ENCODE measurements at places on chromosomes 4 and X.
A peak's percentile ranks its signal among the peaks of the same experiment; 100 is the strongest.

DNA sequence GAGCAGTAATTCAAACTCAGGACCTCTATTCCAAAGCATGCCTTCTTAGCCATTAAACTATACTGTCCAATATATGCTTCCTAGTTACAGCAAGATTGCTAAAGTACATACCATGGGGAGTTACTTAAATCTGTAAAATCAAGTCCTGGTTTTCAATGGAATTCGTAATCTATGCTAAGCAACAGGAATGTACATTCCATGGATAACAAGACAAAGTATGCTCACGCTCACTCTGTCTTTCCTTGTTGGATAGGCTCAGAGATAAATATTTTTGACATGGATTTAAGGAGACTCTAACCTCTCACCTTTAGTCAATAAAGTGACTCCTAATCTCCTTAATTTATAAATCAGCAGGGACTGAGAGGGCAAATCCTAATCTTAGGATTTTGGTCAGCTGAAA lies 47.3 kb upstream of the STK26 start:
- DNase-seq: no peak
- H3K27me3 ChIP-seq: no peaks in the 10 kb centered on the region
- no peaks in the 10 kb centered on the region for H3K36me3 ChIP-seq
- no peak overlapping the region for H3K4me3 ChIP-seq
- H3K27ac ChIP-seq: no peak overlapping the region
- H3K4me1 ChIP-seq: no peaks in the 10 kb centered on the region

GRCh38 chrX:15616531-15616930 lies 15.8 kb upstream of the ACE2 start:
- no peak overlapping the region for H3K27ac ChIP-seq
- DNase-seq: no peak
- peaks cover 3% of the 10 kb centered on the region for H3K27me3 ChIP-seq
- H3K4me1 ChIP-seq: no peaks in the 10 kb centered on the region

- H3K4me3 ChIP-seq: no peak overlapping the region
- no peaks in the 10 kb centered on the region for H3K4me1 ChIP-seq
- H3K27ac ChIP-seq: no peak overlapping the region
- peaks cover 4% of the 10 kb centered on the region for H3K27me3 ChIP-seq
- no peak for DNase-seq
These were observed 169.2 kb upstream of the RBPJ start for GRCh38 chr4:26151615-26152014.

DNA sequence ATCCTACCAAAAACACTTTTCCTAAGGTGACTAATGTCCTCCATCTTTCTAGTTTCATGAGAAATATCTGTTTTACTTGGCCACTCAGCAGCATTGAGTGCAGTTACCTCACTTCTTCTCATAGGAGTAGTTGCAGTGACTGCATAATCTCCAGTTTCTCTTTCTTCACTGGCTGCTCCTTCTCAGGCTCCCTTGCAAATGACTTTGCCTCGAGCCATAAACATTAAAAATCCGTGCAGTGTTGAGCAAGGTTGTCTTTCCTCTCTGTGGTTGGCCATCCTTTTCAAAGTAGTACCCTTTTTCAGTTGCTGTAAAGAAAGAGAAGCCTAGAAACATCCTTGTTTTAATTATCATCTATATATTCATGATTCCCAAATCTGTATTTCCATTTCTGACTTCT lies 10.2 kb upstream of the PRKG2 start:
- no peak for DNase-seq
- H3K27ac ChIP-seq: no peak overlapping the region
- no peaks in the 10 kb centered on the region for H3K36me3 ChIP-seq

DNA sequence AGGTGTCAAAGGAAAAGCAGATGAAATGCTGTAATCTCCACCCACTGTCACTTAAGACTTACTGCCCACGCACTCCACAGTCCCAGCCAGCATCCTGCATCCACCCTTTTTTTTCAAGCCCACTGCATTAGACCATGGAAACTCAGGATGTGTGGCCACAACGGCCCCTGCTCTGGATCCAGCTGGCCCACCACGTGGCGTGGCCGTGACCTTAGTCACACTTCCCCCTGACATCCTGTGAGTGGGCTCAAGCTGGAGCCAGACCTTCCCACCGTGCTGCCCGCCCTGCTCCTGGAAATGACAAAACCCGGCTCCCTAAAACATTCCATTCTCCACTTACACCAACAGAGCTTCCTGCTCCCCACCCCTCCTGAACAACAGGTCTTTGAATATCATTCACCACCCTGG lies 588.3 kb upstream of the DIPK2B start:
- no peak overlapping the region for H3K4me3 ChIP-seq
- H3K27ac ChIP-seq: no peak overlapping the region
- no peak for DNase-seq
- peaks cover 53% of the 10 kb centered on the region for H3K4me1 ChIP-seq
- H3K36me3 ChIP-seq: peaks cover 29% of the 10 kb centered on the region

DNA sequence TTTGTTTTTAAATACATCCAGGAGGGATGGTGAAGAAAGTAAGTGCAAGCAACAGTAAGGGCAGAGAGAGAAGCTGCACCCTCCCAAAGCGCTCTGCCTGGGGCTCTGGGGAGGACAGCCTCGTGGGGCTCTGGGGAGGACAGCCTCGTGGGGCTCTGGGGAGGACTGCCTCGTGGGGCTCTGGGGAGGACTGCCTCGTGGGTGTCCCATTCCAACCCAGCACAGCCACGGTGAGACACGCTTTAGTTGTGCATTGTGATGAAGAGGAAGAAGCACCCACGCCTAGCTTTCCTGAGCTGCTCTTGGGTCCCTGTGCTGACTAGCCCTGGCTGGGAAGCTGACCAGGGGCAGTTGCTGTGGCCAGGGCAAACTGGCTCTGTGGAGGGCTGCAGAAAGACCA lies 43.1 kb upstream of the SLC25A4 start:
- no peak overlapping the region for H3K27ac ChIP-seq
- no peaks in the 10 kb centered on the region for H3K36me3 ChIP-seq
- H3K27me3 ChIP-seq: peaks cover 26% of the 10 kb centered on the region

- no peaks in the 10 kb centered on the region for H3K27me3 ChIP-seq
- H3K27ac ChIP-seq: no peak overlapping the region
- no peaks in the 10 kb centered on the region for H3K4me1 ChIP-seq
- no peak overlapping the region for H3K4me3 ChIP-seq
- H3K36me3 ChIP-seq: no peaks in the 10 kb centered on the region
These were observed 509.7 kb downstream of the SMARCA1 start for GRCh38 chrX:129013574-129013973.

GRCh38 chr4:76960014-76960413 lies 10.5 kb downstream of the SEPTIN11 start:
- H3K27ac ChIP-seq: no peak overlapping the region
- DNase-seq: no peak
- peaks cover 15% of the 10 kb centered on the region for H3K27me3 ChIP-seq
- H3K4me3 ChIP-seq: no peak overlapping the region
- H3K36me3 ChIP-seq: peaks cover 2% of the 10 kb centered on the region

- no peaks in the 10 kb centered on the region for H3K4me1 ChIP-seq
- no peak overlapping the region for H3K4me3 ChIP-seq
- H3K27ac ChIP-seq: no peak overlapping the region
- H3K36me3 ChIP-seq: peaks cover 16% of the 10 kb centered on the region
- no peak for DNase-seq
- H3K27me3 ChIP-seq: no peaks in the 10 kb centered on the region
These were observed 127.1 kb downstream of the ATRX start for GRCh38 chrX:77658886-77659285.

DNA sequence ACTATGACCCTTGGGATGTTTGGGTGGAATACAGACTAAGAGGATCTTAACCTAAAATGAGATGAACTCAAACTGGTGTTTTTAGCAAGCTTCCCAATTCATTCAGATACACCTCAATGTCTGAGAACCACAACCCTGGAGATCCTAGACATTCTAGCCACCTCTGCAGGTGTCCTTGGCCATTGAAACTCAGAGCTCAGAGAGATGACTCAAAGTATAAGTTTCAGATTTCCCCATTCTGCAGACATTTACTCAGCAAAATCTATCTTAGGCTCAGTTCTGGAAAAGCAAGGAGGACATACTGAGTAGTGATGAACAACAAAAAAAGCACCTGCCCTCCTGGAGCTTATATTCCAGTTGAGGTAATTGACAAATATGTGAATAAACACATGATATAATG lies 47.8 kb downstream of the COMMD8 start:
- H3K27me3 ChIP-seq: peaks cover 4% of the 10 kb centered on the region
- no peaks in the 10 kb centered on the region for H3K4me1 ChIP-seq
- no peak overlapping the region for H3K4me3 ChIP-seq
- no peak for DNase-seq

DNA sequence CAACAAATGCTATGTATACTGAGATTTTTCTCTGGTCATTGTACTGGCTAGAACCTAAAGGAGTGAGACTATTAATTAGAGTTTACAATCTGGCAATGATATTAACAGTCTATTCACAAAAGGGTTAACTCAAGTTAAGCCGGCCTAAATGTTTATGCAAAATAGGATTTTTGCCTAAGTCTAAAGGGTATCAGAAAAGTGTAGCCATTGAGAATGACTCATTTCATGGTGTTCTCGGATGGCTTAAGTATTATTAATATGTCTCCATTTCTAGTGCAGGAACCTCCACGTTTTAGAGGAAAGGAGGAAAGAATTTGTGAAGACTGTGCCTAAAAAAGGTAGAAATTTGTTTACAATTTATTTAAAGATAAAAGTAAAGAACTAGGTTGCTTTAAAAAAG lies 29.8 kb downstream of the DYNLT3 start:
- H3K27me3 ChIP-seq: no peaks in the 10 kb centered on the region
- no peaks in the 10 kb centered on the region for H3K36me3 ChIP-seq
- no peak overlapping the region for H3K4me3 ChIP-seq
- no peak overlapping the region for H3K27ac ChIP-seq

DNA sequence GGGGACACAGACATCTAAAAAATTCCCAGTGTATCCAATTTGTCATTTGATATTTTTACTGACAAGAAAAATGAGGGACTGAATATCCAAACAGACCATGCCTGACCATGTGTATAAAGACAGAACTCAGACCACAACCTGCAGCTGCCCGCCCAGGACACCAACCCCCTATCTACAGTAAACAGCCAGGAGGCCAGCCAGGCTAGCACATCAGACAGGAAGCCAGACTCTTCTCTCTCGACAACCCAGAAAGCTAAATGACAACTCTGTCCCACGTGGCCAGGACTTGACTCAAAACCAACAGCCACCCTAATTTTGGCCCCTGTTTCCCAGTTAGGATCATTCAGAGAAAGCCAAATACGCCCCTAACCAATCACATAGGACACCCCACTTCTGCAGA lies 15.1 kb downstream of the AFAP1 start:
- no peaks in the 10 kb centered on the region for H3K27me3 ChIP-seq
- no peaks in the 10 kb centered on the region for H3K36me3 ChIP-seq
- DNase-seq: no peak
- peaks cover 2% of the 10 kb centered on the region for H3K4me1 ChIP-seq

GRCh38 chrX:136143711-136144110 lies 3.6 kb upstream of the FHL1 start:
- H3K27ac ChIP-seq: peak overlapping the region; percentile 58
- peak; percentile 22 for DNase-seq
- peaks cover 22% of the 10 kb centered on the region for H3K27me3 ChIP-seq

- no peak overlapping the region for H3K27ac ChIP-seq
- peaks cover 4% of the 10 kb centered on the region for H3K27me3 ChIP-seq
- H3K4me3 ChIP-seq: no peak overlapping the region
- no peaks in the 10 kb centered on the region for H3K36me3 ChIP-seq
- H3K4me1 ChIP-seq: no peaks in the 10 kb centered on the region
- DNase-seq: no peak
These were observed 19.9 kb downstream of the ABCG2 start for GRCh38 chr4:88138561-88138960.

GRCh38 chr4:99071159-99071558 lies 17.4 kb downstream of the ADH5 start:
- no peak for DNase-seq
- no peak overlapping the region for H3K4me3 ChIP-seq
- H3K27ac ChIP-seq: no peak overlapping the region
- H3K27me3 ChIP-seq: no peaks in the 10 kb centered on the region

DNA sequence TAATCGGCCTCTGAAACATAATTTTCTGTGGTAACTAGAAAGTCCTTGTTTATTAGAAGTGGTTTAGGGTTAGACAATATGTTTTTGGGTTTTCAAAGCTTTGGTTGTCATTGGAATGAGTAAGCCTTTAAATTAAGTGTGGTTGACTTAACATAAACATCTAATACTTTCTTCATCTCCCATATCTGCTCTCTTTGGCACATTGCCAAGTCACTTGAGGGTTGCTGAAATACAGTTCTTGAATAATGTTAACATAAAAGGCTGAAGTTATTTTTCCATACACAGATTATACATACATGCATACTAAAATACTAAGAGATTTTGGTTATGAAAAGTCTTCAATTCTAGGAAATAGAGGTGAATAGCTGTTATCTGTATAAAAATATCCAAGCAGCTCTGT lies 241.7 kb upstream of the BMP3 start:
- peaks cover 6% of the 10 kb centered on the region for H3K4me1 ChIP-seq
- H3K36me3 ChIP-seq: no peaks in the 10 kb centered on the region
- H3K27ac ChIP-seq: no peak overlapping the region
- no peaks in the 10 kb centered on the region for H3K27me3 ChIP-seq
- no peak overlapping the region for H3K4me3 ChIP-seq
- DNase-seq: no peak

DNA sequence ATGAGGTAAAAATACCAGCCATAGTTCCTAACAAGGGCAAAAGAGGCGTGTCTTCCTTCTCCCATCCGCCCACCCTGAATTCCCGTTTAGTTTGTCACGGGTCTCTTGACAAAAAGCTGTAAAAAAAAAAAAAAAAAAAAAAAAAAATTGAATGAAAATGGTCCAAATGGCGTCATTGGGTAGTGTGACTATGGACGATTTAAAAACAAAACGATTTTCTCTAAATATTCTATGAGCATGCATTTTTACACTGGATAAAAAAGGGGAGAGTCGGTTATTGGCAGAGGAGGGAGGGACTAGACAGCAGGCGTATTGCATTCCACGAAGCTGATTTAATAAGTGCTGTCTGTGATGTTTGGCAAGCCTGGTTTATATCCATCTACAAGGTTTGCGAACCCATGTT lies at the start of gene FAM133A:
Gene FAM133A (plus strand): TSS at position 338 of the 403 bp plus-strand sequence. CDS start 35,214 bp downstream, outside the sequence.
- peak within 1 kb of the TSS; percentile 90 for H3K27ac ChIP-seq
- no peak for DNase-seq
- peaks cover 8% of the 10 kb centered on the region for H3K27me3 ChIP-seq
- peaks cover 18% of the 10 kb centered on the region for H3K4me1 ChIP-seq

DNA sequence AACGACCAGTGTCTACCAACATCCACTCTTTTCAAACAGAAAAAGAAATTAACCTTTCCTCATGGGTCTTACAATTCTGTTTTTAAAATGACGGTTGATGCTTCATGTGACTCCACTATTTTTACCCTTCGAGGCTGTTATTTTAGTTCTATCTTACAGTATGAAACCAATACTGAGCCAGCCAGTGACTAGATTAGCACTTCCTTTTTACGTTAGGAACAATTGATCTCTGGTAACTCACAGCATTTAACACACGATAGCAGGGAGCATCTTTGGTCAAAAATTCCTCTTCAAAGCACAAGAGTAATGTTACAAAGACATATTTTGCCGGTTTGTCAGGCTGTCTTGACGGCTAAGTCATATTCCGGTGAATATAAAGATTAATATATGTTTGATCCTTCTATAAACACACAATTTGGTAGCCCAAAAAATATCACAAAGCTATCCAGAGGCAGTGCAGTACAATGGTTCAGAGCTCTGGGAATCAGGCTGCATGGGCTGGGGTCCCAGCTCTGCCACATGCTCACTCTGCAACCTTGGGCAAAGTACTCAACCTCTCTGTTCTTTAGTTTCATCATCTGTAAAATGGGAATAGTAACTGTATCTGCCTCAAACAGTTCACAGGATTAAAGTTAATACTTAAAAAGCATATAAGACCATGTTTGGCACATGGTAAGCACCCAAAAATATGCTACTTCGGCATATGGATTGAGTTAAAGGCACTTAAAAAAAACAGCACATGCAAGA lies 62.9 kb upstream of the TXK start:
- no peak overlapping the region for H3K4me3 ChIP-seq
- H3K36me3 ChIP-seq: no peaks in the 10 kb centered on the region
- H3K27ac ChIP-seq: no peak overlapping the region

Measured in activated naive CD4-positive, alpha-beta T cell treated with anti-CD3 and anti-CD28 coated beads, Interleukin-2, amount 10 ng/mL, durations not matched to agents 7 days and 5 days (primary cell).